Endothelial cell (in vitro differentiated cells): ENCODE measurements at places on chromosomes 1 and 21.

- no peak overlapping the region for H3K4me3 ChIP-seq
- no peak overlapping the region for H3K27ac ChIP-seq
- peaks cover 3% of the 10 kb centered on the region for H3K36me3 ChIP-seq
- peaks cover 21% of the 10 kb centered on the region for H3K4me1 ChIP-seq
These were observed 8.3 kb upstream of the TNFRSF9 start for GRCh38 chr1:7948960-7949359.

DNA sequence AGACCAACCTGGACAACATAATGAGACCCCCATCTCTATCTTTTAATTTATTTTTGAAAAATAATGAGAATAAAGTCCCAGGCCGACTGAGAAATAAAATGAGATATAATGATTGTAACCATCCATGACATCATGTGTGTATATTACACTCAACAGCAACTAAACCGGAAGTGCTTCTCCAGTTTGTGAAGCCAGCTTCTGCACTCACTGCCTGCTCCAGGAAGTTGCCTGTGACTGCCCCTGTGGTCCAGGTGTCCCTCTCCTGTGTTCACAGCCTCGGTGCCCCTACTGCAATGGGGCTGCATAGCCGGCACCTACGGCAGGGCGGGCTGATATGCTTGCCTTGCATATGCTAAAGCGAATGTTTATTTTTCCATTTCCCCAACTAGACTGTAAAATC lies 68.3 kb downstream of the SSBP3 start:
- no peak overlapping the region for H3K4me3 ChIP-seq
- H3K27me3 ChIP-seq: peaks cover 4% of the 10 kb centered on the region
- peak overlapping the region; percentile 34 for H3K27ac ChIP-seq
- DNase-seq: no peak
- H3K36me3 ChIP-seq: peaks cover 6% of the 10 kb centered on the region

- H3K4me3 ChIP-seq: no peak overlapping the region
- no peak for DNase-seq
- H3K36me3 ChIP-seq: no peaks in the 10 kb centered on the region
- peaks cover 2% of the 10 kb centered on the region for H3K27me3 ChIP-seq
These were observed 32.7 kb downstream of the C8B start for GRCh38 chr1:56933161-56933560.

DNA sequence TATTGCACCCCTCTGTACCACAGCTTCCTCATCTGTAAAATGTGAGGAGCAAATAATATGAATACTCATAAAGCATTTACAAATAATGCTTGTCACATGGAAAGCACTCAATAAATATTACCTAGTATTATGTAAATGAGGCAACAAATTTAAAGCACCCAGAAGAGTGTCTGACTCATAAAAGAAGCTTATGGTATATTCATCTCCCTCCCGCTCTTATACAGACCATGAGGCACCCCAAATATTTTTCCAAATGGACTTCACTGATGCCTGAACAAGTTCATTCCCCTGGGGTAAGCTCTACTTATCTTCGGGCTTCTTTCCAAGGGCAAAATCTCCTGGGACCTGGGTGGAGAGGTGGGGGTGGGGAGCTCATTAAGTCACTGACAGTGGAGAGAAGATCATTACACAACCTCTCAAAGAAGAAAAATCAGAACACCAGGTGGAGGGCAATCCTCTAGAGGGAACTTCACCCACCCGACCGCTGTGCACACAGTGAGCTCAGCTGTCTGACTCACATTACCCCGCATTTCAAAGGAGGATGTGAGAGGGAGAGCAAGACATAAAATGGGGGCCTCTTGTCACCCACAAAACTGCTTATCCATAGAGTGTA lies 166.2 kb downstream of the ASTN1 start:
- peaks cover 17% of the 10 kb centered on the region for H3K36me3 ChIP-seq
- H3K27ac ChIP-seq: peak overlapping the region; percentile 9
- H3K4me1 ChIP-seq: peaks cover 33% of the 10 kb centered on the region
- no peak for DNase-seq
- peaks cover 3% of the 10 kb centered on the region for H3K27me3 ChIP-seq
- no peak overlapping the region for H3K4me3 ChIP-seq

- peaks cover 37% of the 10 kb centered on the region for H3K4me1 ChIP-seq
- H3K4me3 ChIP-seq: no peak overlapping the region
- H3K36me3 ChIP-seq: no peaks in the 10 kb centered on the region
- no peak for DNase-seq
- H3K27me3 ChIP-seq: peaks cover 7% of the 10 kb centered on the region
These were observed 77.6 kb downstream of the PLXNA2 start for GRCh38 chr1:208166340-208167138.

- H3K4me3 ChIP-seq: peak overlapping the region; percentile 79
- peaks cover 26% of the 10 kb centered on the region for H3K36me3 ChIP-seq
- H3K27ac ChIP-seq: no peak overlapping the region
- DNase-seq: no peak
These were observed 3.6 kb downstream of the PTPRF start for GRCh38 chr1:43534256-43534655.

DNA sequence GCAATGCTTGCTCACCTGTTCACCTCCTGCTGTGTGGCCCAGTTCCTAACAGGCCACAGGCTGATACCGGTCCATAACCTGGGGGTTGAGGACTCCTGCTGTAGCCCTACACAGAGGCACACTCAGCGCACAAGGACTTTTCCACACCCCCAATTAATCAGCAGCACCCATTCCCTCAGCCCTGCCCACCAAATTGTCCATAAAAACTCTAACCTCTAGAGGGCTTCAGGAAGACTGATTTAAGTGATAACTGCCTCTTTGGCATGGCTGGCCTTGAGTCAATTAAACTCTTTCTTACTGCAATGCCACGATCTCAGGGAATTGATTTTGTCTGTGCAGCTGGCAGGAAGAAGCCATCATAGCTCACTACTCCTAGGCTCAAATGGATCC lies 71.3 kb upstream of the MUTYH start:
- no peak overlapping the region for H3K27ac ChIP-seq
- H3K4me3 ChIP-seq: no peak overlapping the region
- H3K27me3 ChIP-seq: no peaks in the 10 kb centered on the region
- DNase-seq: no peak
- H3K36me3 ChIP-seq: no peaks in the 10 kb centered on the region

DNA sequence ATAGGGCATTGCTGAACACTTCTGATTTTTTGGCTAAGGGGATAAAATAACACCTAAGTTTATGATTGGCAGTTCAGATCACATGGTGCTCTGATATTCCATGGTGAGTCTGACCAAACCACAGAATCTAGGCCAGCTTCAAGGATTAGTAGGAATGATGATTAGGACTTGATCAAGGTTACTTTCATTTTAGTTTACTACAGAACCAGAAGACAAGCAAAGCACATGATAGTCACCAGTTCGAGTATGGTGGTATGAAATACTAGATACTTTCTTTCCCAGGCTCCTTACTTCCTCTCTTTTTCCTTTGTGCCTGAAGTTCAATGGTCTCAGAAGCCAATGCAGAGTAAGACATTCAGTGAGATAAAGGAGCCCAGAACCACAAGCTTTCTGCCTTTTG lies 26.6 kb downstream of the S100A10 start:
- H3K4me1 ChIP-seq: peaks cover 25% of the 10 kb centered on the region
- no peaks in the 10 kb centered on the region for H3K36me3 ChIP-seq
- H3K27me3 ChIP-seq: no peaks in the 10 kb centered on the region
- no peak overlapping the region for H3K27ac ChIP-seq
- no peak for DNase-seq

DNA sequence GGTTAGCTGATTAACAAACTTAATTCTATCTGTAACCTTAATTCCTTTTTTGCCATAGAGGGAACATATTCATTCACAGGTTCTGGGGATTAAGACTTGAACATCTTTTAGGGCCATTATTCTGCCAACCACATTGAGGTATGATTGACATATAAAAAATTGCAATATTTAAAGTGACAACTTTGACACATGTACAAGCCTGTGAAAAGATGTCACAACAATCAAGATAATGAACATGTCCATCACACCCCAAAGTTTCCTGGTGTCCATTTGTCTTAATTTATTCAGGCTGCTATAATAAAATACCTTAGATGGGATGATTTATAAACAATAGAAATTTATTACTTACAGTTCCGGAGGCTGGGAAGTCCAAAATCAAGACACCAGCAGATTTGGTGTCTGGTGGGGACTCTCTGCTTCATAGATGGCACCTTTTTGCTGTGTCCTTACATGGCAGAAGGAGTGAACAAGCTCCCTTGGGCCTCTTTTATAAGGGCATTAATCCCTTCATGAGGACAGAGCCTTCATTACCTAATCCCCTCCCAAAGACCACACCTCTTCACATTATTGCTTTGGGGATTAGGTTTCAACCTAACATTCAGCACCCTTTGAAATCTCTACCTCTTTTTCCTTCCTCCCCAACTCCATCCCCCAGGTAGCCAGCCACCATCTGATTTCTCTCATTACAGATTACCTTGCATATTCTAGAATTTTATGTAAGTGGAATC lies 33.0 kb upstream of the TP53BP2 start:
- no peaks in the 10 kb centered on the region for H3K4me1 ChIP-seq
- H3K4me3 ChIP-seq: no peak overlapping the region
- H3K36me3 ChIP-seq: no peaks in the 10 kb centered on the region

DNA sequence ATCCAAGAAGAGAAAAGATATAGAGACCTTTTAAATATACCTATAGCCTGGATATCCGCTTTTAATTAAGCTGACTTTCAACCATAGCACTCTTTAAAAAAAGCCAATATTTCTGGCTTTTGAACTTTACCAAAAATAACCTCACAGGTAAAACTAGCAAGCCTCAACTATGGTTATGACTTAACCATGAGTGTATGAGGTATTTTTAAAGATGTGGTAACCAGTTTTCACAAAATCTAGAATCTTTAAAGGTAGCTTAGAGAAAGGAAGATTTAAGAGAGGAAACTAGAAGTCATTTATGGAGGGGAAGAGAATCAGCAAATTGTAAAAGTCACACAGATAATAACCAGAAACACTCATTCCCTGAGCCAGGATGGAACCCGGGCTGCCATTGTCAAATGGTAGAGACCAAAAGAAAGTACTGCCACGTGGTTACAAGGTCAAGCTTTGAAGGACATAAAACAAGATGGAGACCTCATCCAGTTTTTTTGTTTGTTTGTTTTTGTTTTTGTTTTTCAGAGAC lies 288.4 kb upstream of the RGS18 start:
- no peak overlapping the region for H3K4me3 ChIP-seq
- no peaks in the 10 kb centered on the region for H3K27me3 ChIP-seq
- H3K36me3 ChIP-seq: no peaks in the 10 kb centered on the region

- H3K4me1 ChIP-seq: peaks cover 12% of the 10 kb centered on the region
- no peak overlapping the region for H3K27ac ChIP-seq
- no peak for DNase-seq
- H3K36me3 ChIP-seq: no peaks in the 10 kb centered on the region
- peaks cover 3% of the 10 kb centered on the region for H3K27me3 ChIP-seq
- H3K4me3 ChIP-seq: no peak overlapping the region
These were observed 30.8 kb upstream of the FAM89A start for GRCh38 chr1:231070758-231071444.

DNA sequence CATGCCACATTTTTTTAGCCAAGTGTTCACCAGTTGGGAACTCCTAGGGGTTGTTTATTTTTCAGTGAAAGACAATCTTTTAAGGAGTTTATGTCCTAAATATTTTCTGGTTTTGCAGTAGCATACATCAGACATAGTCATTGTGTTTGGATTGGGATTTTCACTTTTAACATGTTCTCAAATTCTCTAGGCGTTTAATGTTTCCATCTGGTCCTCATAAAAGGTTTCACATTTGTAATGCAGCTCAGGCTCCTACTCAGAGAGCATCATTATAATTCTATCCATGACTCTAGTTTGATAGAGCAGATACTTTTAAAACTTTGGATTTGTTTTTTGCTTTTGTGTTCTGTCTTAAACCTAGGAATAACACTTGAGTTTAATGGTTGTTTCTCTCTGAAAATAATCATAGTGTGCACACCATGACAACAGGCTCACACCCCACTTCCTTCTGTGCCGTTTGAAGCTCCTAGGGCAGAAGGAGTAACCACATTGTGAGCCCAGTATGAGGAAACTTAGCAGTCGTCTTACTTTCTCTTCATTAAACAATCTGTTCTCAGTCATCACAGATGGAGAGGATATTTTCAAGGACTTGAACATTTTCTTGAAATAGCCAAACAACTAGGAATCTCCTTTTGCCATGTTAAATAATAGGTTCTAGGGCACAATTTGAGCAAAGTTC lies 219.6 kb downstream of the PDE4B start:
- H3K36me3 ChIP-seq: no peaks in the 10 kb centered on the region
- no peak for DNase-seq
- H3K27ac ChIP-seq: no peak overlapping the region

- no peak overlapping the region for H3K27ac ChIP-seq
- peak; percentile 32 for DNase-seq
- H3K4me1 ChIP-seq: peaks cover 16% of the 10 kb centered on the region
- H3K36me3 ChIP-seq: no peaks in the 10 kb centered on the region
These were observed 120.0 kb upstream of the RRP15 start for GRCh38 chr1:218164930-218165700.

DNA sequence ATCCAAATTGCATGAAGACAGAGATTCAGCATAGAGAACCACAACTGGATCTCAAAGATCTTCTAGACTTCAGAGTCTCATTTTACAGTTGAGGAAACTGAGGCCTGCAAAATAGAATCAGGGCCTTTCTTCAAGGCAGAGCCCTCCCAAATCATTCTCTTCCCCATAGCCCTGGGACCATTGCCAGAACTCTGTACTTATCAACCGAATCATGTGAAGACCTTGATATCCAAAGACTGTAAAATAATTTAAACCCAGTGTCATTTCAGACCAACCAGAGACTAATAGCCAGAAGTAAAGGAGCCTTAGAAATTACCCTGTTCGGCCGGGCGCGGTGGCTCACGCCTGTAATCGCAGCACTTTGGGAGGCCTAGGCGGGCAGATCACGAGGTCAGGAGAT lies 90.1 kb downstream of the DTL start:
- H3K4me3 ChIP-seq: no peak overlapping the region
- H3K27me3 ChIP-seq: no peaks in the 10 kb centered on the region
- DNase-seq: no peak
- H3K4me1 ChIP-seq: peaks cover 6% of the 10 kb centered on the region
